ENCODE measurements at places on chromosomes 2 and 18. TPM values are rescaled to one million over a fixed set of nuclear protein-coding genes. Genes with fewer than 3 reads are reported as not detected.

The BMP10 gene
- not detected for total RNA-seq

GRCh38 chr2:154673694-154674093 is 24.8 kb upstream of the KCNJ3 start:
- no peaks in the 10 kb centered on the region for H3K4me1 ChIP-seq
- no peaks in the 10 kb centered on the region for H3K27me3 ChIP-seq
- no peaks in the 10 kb centered on the region for H3K36me3 ChIP-seq
- no peak overlapping the region for H3K27ac ChIP-seq
- no peak overlapping the region for H3K4me3 ChIP-seq

GRCh38 chr2:10551496-10551895 is 103.4 kb upstream of the ODC1 start:
- no peaks in the 10 kb centered on the region for H3K4me1 ChIP-seq
- no peak for DNase-seq
- peaks cover 17% of the 10 kb centered on the region for H3K27me3 ChIP-seq
- H3K27ac ChIP-seq: no peak overlapping the region
- no peak overlapping the region for H3K4me3 ChIP-seq

- peaks cover 16% of the 10 kb centered on the region for H3K36me3 ChIP-seq
- no peak overlapping the region for H3K4me3 ChIP-seq
Observed at GRCh38 chr2:61091485-61091884, 25.8 kb downstream of the SANBR start.

- no peak for DNase-seq
- H3K27me3 ChIP-seq: no peaks in the 10 kb centered on the region
Observed at GRCh38 chr2:29143657-29144056, 28.4 kb downstream of the CLIP4 start.

Data from IMR-90 (cell line).